ENCODE measurements at places on chromosomes 1 and 21. TPM values are rescaled to one million over a fixed set of nuclear protein-coding genes. Genes with fewer than 3 reads are reported as not detected.

The KRTAP19-3 gene
- not detected for total RNA-seq

The NFYC gene
- 17.5 TPM for total RNA-seq

The DPT gene
- 4.1 TPM for total RNA-seq

The KIF17 gene
- 1.3 TPM for total RNA-seq

The GBP1 gene
- 35.7 TPM for total RNA-seq

The FCRLB gene
- total RNA-seq, result 0.77 TPM

The GJB3 gene
- not detected for total RNA-seq

The EFNA3 gene
- 0.33 TPM for total RNA-seq

The SCCPDH gene
- 58.0 TPM for total RNA-seq

The FAM163A gene
- total RNA-seq, result not detected

The MPL gene
- total RNA-seq, result not detected

The RAB25 gene
- not detected for total RNA-seq

The PSRC1 gene
- 8.3 TPM for total RNA-seq

The KDF1 gene
- total RNA-seq, result not detected

The VANGL1 gene
- 8.1 TPM for total RNA-seq

The STYXL2 gene
- total RNA-seq, result not detected

The C1orf141 gene
- total RNA-seq, result not detected

The TPR gene
- total RNA-seq, result 65.1 TPM

The CNR2 gene
- not detected for total RNA-seq

The CCDC27 gene
- not detected for total RNA-seq

The SOX13 gene
- 1.5 TPM for total RNA-seq

The PLEKHA6 gene
- 3.8 TPM for total RNA-seq

The RGS4 gene
- total RNA-seq, result 36.5 TPM

All from fibroblast of lung (primary cell).